ENCODE measurements at places on chromosomes 3 and 15.

DNA sequence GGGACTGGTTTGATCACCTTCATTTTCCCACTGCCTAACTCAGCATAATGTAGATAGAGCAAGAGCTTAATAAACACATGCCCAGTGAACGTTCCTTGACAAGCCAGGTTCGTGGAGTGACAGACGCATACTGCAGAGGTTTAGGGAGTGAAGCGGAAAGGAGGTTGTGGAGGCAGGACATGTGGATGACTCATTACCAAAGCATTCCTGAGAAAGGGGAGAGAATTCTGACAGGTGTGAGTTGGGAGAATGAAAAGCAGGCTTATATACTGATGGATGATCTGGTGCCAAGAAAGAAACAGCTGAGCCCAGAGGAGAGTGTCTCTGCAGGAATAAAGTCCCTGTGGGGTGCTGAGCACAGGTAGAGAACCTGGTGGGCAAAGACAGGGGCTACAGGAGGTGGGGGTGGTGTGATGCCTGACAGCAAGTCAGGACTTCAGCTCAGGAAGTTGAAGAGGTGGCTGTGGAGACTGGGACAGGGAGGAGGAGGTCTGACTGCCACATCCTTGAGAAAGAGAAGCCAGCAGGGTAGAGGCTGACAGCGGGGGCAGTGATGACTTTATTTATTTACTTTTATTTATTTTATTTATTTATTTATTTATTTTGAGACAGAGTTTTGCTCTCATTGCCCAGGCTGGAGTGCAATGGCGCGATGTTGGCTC lies 2.4 kb upstream of the RPL29 start:
- no peak for DNase-seq

DNA sequence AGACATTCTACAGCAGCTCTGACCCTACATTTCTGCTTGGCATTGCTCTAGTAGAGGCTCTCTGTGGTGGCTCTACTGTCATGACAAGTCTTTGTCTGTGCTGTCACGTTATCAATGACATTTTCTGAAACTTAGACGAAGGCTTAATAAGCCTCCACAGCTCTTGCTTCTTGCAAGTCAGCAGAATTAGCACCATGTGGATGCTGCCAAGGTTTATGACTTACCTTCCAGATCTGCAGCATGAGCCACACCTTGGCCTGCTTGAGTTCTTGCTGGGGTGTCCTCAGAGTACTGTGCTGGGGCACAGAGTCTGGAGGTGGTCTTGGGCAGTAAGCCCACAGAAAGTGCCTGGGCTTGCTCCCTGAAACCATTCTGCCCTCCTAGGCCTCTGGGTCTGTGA lies 9.8 kb downstream of the RTP1 start:
- no peak for DNase-seq

DNA sequence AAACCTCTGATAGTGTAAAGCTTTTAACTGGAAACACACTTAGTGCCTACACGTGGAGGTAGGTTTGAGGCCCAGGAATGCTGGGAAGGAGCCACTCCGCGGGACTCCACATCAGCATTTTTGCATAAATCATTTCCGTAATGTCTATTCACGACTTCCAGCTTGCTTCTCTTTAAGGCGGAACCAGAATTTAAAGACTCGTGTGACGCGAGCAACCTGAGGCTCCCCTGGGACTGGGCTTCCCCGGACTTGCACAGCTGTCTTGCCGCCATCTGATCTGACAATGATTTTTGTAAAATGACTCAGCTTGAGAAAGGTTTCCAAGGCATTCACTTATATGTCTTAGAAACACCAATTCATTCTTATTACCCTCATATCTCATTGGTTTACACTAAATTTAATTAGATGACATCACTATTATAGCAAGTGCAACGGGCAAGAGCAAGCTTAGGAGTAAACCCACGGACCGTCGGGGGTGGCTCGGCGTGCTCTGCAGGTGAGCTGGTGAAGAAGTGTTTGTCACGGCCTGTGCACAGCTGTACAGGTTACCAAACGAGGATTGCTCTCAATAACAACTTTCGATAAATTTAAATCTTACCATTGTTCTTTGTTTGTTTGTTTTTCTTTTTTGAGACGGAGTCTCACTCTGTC lies 95.2 kb downstream of the CHSY1 start:
- DNase-seq = no peak

DNA sequence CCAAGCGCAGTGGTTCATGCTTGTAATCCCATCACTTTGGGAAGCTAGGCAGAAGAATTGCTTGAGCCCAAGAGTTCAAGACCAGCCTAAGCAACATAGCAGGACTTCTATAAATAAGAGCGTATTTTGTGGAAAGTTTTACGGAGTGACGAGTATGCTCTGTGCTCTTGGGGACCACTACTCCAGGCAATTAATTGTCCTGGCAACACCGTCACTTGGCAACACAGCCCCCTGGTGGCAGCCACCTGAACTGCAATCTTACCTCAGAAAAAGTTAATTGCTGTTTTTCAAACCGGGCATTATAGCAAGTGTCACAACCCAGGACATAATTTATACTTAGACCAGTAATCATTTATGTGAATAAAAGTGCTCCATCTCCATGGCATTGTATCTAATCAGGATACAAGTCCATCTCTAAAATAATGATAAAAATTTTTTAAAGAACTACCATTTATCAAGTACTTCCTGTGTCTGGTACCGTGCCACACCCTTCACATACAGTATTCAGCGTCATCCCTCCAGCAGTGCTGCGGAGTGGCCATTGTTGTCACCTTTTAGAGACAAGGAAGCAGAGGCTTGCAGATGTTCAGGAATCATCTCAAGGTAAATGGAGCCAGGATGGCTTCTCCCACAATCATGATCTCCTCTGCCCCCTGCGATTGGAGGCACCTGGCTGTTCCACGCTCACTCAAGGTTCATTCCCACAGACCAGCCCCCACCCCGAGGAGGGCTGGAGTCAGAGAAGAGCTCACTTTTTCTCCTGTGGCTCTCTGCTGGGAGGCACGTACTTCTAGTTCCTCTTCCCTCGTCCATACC lies 34.5 kb downstream of the PLA2G4D start:
- peak; percentile 57 for DNase-seq

GRCh38 chr3:100257586-100257985 lies 3.2 kb upstream of the TBC1D23 start:
- no peak for DNase-seq

DNA sequence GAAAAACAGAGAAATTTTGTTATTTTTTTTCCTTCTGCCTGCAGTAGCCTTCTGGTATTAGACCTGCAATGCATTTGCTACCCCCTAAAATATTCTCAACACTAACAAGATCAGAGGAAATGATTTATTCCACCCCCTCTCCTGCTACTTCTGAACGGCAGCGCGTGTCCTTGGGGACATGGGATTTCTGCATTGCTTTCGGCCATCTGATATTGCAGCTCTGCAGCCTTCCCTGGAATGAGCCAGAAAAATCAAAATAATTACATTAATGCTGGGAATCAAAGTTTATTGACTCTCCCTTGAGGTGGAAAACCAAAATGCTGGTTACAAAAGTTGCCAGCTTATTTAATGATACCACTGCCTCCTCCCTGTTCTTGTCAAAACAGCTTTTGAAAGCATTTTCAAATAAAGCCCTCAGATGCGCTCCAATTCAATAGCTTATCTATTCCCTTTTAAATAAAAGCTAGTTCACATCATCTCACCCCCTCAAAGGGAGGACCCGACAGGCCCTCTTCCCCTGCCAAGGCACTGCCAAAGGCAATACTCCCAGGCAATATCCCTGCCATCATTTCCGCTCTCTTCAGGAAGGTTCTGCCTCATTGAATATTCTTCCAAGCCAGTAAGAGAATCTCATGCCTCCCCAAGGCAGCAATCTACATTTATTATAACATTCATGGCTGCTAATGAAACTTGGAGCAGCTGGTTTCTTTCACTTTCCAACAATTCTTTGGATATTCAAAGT lies 96.6 kb downstream of the FHIT start:
- no peak for DNase-seq

- DNase-seq = no peak
Measured at GRCh38 chr15:63600001-63600615, 2.9 kb downstream of the FBXL22 start.

DNA sequence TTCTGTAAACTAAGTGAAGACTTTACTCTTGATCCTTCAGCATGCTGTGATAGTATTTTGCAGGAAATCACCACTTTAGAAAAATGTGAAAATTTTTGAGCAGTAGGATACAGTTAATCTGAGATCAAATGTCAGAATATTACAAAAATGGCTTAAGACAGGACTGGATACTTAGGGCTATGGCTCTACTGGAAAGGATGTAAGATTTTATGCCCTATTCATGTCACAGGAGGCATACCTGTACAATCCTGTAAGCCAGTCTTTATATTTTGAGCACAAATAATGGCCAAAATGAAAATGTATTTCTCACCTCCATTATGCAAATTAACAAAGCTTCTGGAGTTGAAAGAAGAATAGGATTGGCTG lies 8.6 kb upstream of the TGFBR2 start:
- no peak for DNase-seq

DNA sequence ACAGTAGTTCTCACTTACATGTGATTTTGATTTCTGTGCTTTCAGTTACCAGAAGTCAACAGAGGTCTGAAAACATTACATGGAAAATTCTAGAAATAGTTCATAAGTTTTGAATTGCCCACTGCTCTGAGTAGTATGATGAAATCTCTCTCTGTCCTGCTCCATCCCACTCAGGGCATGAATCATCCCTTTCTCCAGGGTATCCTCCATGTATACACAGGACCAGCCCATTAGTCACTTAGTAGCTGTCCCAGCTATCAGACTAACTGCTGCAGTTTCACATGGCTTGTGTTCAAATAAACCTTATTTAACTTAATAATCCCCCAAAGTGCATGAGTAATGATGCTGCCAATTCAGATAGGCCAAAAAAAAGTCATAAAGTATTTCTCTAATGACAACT lies 38.6 kb downstream of the EPHA3 start:
- no peak for DNase-seq

GRCh38 chr3:182732232-182733015 lies 60.9 kb upstream of the ATP11B start:
- DNase-seq = no peak

DNA sequence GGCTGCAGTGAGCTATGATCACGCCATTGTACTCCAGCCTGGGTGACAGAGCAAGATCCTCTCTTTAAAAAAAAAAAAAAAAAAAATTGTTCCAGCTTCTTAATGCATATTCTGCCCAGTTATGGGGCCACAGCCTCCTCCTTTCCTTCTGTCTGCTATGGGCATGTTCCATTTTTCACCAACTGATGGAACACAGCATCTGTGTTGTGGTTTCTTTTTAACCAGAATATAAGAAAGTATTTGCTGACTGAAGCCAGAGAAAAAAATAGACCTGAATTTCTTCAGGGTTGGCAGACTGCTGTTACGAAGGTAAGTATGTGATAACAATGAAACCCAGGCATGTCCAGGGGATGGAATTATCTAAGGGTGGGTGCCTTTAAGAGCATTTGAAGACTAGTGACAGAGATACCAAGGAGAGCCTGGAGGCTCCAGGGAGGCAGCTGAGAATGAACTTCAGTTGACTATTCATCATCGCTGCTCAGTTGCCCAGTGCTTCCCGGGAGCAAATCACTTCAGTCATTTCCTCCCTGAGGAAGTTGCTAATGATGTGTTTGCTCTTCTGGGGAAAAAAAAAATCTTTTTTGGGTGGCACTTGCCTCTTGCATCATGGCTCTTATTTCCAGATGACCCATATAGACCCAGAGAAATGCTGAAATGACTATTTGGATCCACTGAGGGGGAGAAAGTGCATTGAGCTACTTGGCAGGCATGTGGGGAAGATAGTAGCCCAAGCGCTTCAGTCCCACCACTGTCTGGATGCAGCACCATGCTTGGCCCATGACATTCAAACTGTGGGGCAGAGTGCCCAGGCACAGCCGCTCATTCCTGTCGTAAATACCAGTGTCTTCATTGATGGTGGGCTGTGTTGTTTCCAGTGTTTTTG lies 14.5 kb downstream of the NCBP2 start:
- DNase-seq = no peak

GRCh38 chr3:32455609-32456428 lies 46.8 kb downstream of the CMTM6 start:
- DNase-seq = no peak

GRCh38 chr3:13870902-13871301 lies 9.0 kb downstream of the WNT7A start:
- no peak for DNase-seq

DNA sequence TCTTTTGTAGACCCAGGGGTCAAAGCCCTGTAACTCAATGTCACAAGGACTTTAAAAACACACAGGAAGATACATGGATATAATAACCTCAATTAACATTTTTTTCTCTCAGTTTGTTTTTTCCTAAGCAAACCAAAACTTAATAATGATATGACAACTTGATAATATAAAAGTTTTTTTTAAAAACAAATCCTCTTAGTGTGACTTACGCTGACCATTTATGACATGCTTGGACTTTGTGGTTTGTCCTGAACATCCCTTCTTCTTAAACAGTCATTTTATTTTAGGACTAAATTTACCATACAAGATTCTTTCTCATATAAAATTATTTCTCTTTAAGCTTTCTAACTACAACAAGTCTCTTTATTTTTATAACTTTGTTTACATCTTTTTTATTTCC lies 25.4 kb upstream of the FAM3D start:
- DNase-seq = no peak

DNA sequence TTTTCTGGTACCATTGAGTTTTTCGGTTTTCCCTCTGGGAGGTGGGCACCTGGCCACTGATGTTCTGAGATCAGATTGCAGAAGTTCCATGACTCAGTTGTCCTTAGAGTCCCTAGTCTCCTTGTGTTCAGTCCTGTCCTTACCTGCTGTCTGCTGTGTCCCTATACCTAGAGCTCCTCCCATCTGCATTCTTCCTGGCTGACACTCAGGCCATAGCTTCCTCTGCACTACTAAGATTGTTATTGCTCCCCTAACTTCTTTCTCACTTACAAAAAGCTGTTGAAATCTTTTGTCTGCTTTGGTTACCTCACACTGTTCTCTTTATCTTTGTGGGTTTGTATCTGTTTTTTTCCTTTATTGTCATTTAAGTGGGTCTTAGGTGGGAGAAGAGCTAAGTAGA lies 13.2 kb downstream of the USP3 start:
- no peak for DNase-seq

- no peak for DNase-seq
Measured at GRCh38 chr15:78047761-78048627, 29.5 kb downstream of the TBC1D2B start.

DNA sequence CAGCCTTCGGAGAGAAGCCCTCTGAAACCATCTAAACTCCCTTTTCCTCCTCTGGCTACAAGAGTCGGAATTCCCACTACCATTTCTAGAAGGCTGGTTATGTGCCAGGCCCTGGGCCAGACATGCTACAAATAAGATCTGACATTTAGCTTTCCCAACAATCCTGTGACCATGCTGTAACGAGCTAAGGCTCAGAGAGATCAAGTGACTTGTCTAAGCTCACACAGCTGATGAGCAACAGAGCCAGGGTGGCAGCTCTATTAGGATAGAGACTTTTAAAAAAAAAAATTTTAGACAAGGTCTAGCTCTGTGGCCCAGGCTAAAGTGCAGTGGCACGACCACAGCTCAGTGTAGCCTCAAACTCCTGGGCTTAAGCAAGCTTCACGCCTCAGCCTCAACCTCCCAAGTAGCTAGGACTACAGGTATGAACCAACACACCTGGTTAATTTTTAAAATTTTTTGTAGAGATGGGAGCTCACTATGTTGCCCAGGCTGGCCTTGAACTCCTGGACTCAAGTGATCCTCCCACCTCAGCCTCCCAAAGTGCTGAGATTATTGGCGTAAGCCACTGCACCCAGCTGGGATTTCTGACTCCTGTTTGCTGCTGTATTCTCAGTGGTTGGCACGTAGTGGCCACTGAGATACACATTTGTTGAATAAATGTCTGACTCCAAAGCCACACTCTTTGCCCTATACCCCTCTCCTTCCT lies 34.6 kb downstream of the LSM3 start:
- DNase-seq = no peak

GRCh38 chr3:129577366-129577765 lies 29.1 kb downstream of the PLXND1 start:
- no peak for DNase-seq
